ENCODE measurements at places on chromosomes 1 and 21.

DNA sequence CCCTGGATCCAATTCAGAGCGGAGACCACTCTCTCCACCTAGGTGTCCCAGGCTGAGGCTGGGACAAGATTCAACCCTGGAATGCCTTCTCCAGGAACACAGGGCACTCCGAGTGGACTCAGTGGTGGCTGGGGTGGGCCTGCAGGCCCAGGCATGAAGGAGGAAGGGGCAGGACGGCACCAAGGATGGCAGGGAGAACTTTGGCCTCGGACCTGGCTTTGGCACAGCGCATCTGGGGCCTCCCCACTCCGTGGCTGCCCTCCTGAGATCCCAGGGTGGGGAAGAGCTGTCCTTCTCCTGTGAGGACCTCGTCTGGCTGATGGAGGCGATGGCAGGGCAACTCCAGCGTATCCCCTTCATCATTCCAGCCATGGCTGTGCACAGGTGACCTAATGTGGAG lies 35.6 kb downstream of the DHCR24 start:
- no peak overlapping the region for H3K27ac ChIP-seq
- H3K4me1 ChIP-seq: peaks cover 5% of the 10 kb centered on the region

- DNase-seq: no peak
- no peaks in the 10 kb centered on the region for H3K4me1 ChIP-seq
- H3K27ac ChIP-seq: no peak overlapping the region
- no peak overlapping the region for H3K4me3 ChIP-seq
- H3K27me3 ChIP-seq: no peaks in the 10 kb centered on the region
These were observed 8.4 kb downstream of the PDIK1L start for GRCh38 chr1:26119892-26120608.

DNA sequence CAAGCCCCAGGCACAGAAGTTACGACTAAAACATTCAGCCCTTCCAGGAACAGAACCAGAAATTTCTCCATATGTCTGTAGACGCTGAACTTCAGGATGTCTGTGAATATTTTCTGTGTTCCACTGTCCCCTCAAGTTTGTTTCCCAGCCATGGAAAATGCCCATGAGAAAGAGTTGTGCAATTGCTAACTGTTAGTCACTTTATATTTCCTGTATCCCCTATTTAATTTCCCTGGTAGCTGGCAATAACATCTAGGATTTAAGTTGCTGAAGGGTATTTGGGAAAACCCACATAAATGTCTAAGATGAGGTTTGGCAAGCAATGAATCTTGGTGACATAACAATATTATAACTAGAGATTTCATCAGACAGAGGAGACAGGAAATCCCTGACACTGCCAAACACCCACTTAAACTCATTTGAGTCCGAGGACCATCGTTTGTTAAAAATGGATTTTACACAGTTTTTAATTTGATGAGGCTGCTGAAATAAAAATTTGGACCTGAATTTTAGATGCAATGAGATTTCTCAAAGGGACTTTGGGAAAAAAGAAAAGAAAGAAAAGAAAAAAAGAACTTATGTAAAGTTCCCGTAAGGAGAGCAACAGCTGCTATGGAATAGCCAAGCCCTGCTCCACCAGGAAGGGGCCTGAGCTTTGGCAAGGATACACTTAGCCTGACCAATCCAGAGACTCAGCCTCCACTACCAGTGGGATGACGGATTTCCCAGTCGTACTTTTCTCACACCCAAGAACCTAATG lies 21.8 kb upstream of the ERRFI1 start:
- H3K27ac ChIP-seq: no peak overlapping the region
- DNase-seq: no peak
- no peaks in the 10 kb centered on the region for H3K27me3 ChIP-seq
- H3K4me1 ChIP-seq: no peaks in the 10 kb centered on the region

- peak overlapping the region; percentile 5 for H3K27ac ChIP-seq
- no peak overlapping the region for H3K4me3 ChIP-seq
- DNase-seq: no peak
- H3K36me3 ChIP-seq: no peaks in the 10 kb centered on the region
- no peaks in the 10 kb centered on the region for H3K27me3 ChIP-seq
These were observed 45.5 kb downstream of the LPAR3 start for GRCh38 chr1:84847253-84848250.

Data from neural crest cell (in vitro differentiated cells).